ENCODE measurements at places on chromosomes 11 and 22.

GRCh38 chr22:37171662-37172061 is 16.4 kb downstream of the C1QTNF6 start:
- no peak for DNase-seq

GRCh38 chr11:60208146-60208895 is 25.4 kb upstream of the MS4A6A start:
- no peak for DNase-seq

DNA sequence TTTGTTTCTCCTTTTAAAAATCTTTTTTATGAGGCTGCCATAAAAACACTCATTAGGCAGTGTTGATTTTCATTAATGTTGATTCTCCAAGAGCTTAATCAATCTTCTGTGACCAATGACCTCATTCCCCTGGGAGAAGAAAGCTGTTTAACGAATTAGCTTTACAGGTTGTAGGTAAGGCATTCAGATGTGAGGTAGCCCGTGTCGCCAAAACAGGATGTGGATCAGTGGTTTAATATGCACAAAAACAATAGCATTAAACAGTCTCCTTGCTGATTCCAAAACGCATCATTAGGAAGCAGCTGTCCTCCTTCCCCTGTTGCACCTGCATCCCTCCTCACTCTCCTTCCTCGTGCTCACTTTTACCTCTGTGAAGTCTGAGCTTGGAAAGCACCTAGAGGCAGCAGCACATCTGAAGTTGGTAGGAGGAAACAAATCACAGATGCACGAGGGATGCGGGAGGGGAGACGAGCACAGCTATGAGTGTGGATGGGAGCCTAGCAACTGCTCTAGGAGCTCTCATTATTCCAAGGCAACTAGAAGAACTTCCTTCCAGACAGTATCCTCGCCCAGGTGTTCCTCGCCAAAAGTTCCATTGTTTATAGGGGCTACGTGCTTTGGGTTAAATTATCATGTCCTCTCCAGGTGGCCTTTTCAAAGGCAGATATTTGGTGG is 179.4 kb upstream of the SNX19 start:
- no peak for DNase-seq

- DNase-seq, result no peak
These were observed 68.5 kb downstream of the SHANK2 start for GRCh38 chr11:71183878-71184277.

GRCh38 chr11:110096496-110096895 is 3.3 kb downstream of the ZC3H12C start:
- no peak for DNase-seq

DNA sequence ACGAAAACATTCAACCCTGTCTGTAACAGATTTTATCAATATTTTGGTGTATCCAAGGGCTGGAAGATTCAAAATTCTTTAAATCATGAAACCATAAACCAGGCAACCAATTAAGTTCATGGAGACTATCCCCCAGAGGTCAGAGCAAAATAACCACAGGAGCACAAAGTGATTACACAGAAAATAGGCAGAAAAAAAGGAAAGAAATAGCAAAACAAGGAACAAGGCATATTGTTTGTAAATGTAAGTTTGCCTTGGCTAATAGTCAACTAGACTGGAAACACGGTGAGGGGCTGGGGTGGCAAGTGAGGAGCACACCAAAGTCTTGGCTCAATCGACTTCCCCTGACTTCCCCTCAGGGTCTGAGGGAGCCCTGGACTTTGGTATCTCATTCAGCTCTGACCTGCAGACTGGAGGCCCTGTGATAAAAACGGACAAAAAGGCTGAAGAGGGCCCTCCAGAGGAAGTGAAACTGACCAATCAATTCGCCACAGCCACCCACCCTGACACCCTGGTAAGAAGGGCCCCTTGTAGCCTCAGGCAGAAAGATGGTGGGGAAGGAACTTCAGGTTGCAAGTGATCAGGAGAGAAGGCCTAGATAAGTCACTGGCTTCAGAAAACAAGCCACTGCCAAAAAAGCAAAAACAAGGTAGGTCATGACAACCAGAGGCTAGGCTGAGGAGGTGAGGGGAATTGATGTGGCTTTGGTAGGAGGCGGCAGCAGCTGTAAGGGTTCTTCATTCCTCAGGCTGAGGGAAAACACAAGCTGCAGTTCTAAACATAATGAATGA is 1.8 kb downstream of the SIK3 start:
- no peak for DNase-seq

DNA sequence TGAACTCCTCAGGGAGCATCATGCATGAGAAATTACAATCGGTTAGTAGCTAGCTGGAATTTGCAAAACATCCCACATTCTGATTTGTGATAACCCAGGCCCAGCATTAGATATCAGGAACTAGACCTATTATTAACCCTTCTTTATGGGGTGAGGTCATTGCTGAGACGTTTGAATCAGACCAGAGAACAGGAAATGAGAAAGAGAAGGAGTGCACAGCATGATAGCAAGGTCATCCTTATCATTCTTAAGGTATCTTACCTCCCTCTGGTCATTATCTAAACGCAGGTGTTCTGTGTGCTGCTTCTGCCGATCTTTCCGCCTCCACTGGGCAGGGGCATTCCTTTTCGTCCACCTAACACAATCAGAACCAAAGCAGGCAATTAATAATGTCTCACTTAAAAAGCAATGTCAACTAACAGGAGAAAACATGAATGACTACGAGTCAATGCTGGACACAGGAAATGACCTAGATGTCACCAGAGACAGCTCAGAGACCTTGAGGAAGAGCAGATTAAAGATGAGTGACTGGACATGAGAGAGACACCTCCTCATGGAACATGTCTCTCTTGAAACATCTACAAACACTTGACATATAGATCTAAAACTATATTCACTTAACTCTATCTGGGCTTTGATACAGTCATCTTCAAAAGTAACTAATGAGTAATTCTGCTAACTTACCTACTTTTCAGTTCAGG is 78.3 kb upstream of the SCUBE2 start:
- no peak for DNase-seq

- no peak for DNase-seq
These were observed 15.3 kb upstream of the PICK1 start for GRCh38 chr22:38041760-38042487.

GRCh38 chr11:77202941-77203900 is 75.2 kb downstream of the MYO7A start:
- no peak for DNase-seq

DNA sequence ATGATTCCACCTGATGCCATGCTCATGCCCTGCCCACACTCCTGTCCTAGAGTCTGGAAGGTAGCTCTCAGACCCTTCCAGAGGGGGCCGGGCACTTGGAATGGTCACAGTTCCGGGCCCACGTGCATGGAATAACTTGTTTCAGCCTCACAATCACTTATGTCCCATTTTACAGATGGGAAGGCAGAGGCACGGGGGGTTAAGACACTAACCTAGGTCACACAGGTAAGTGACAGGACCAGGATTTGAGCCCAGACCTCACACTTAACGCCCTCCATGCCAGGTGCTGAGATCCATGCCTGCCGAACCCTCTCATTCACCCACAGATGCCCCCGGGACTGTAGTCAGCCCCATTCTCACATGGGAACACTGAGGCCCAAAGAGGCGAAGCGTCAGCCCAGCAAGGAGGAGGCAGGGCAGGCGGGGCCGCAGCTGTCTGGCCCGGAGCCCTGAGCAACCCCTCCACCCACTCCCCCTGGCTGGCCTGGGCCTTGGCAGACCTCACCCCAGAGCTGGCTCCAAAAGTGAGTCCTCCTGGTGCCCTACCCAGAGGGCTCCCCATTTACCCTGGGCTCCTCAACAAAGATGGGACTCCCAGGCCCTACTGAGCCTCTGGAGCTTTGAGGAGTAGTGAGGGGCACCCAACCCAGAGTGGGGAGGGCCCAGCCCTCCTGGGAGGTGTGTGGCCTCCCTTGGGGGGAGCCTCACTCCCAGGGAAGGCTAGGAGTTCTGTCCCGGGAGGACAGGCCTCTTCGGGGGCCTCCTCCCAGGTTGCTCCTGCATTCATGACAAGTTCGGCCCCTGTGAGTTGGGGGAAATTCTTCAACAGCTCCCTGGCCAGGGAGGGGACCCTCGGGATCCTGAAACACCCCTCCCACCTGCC is 2.4 kb upstream of the ALDH3B1 start:
- DNase-seq, result no peak

DNA sequence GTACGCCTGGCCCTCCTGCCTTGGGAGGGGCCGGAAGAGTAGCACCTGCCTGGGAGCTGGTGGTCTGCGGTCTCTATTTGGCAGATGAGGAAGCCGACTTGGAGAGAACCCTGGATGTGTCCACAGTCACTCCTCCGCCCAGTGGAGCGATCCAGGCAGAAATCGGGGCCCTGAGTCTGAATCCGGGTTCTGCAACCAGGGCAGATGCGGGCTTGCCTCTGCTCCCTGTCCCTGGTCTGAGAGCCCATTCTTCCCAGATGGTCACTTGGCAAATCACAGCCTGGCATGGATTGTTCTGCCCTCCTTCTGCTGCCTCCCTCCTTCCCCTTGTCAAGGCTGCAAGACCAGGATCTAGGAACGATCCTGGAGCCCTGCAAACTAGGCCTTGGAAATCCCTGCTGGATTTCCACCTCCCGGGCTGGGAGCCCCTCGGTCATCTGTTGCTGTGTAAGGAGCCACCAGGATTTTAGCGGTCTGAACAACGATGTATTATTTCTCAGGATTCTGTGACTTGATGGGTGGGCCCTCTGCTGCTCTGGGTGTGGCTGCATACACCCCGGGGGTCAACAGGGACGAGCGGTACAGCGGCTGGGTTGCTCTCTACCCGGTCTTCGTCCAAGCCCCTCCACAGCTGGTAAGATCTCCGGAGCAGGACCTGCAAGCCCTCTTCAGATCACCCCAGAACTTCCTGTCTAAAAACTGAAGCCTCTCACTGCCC is 2.0 kb upstream of the ASCL2 start:
- no peak for DNase-seq

DNA sequence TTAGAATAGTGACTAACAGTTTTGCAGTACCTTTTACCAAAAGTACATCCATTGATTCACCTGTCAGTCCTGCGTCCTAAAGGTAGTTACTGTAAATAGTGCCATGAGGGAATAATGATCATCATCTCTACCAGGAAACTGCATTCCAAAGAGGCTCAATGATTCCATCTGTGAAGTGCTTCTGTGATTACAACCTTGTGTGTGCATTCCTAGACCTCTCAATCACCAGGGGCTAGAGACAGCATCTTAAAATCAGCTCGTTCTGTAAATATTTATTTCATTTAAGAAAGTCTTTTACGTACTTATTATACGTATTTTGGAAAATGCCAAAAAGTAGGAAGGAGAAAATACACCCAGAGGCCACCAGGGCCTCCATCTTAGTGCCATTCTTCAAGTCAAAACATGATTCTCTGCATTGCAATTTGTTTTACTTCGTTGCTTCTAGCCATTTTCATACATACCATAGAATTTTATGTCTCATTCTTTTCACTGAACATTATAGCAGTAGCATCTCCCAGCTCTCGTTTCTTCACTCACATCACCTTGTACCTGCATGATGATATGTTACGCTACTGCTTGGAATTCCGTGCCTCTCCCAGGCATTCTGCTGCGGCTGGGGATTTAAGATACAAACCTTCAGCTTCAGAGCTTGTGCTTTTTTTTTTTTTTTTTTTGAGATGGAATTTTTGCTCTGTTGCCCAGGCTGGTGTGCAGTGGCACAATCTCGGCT is 117.0 kb downstream of the SEZ6L start:
- no peak for DNase-seq

DNA sequence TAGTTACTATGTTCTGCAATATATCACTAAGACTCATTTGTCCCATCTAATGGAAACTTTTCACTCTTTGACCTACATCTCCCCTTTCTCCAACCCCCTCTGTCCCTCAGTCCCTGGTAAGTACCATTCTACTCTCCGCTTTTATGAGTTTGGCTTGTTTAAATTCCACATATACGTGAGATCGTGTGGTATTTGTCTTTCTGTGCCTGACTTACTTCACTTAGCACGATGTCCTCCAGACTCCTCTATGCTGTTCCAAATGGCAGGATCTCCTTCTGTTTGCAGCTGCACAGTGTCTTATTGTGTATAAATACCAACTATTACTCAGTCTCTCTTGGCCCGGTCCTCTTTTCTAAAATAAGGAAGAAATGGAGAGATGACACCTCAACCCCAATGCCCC is 205.4 kb upstream of the NTM start:
- no peak for DNase-seq

GRCh38 chr11:108891909-108892511 is 227.1 kb downstream of the DDX10 start:
- no peak for DNase-seq

DNA sequence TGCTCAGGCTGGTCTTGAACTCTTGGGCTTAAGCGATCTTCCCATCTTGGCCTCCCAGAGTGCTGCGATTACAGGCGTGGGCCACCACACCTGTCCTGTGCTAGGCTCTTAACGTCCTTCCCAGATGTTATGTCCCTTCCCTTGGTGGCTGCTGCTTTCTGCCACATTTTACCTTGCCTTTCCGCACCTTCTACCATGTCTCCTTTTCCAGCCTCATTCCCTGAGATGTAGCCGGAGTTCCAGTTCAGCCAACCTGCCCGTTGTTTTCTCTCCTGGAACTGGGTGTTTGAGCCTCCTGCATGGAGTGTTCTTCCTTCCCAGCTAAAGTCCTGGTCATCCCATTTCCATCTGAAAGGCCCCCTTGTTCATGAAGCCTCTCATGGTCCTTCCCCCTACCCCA is 95.3 kb downstream of the PTPRJ start:
- no peak for DNase-seq

DNA sequence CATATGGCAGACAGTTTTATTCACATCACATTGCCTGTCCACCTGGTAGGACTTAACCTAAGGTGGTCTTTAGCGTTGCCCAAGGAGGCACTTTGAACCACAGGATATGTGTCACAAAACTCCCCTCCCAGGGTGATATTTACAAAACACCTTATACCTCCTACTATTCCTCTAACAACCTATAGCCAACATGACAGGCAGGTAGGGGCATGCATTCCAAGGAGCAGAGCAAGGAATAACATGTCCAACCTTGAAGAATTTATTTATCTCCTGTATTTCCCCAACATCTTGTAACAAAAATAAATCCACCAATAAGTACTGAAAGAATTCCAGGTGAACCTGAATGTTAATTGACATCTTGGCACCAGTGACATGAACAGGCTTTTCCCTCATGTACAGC is 60.5 kb downstream of the SVIP start:
- DNase-seq, result no peak

DNA sequence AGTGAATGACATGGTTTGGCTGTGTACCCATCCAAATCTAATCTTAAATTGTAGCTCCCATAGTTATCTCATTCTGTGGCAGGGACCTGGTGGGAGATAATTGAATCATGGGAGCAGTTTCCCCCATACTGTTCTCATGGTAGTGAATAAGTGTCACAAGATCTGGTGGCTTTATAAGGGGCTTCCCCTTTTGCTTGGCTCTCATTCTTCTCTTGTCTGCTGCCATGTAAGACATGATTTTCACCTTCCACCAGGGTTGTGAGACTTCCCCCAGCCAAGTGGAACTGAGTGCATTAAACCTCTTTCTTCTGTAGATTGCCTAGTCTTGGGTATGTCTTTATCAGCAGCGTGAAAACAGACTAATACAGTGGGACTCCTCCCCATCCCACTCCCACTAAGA is 11.1 kb downstream of the OR5A2 start:
- no peak for DNase-seq

GRCh38 chr22:23394525-23395326 is 185.4 kb downstream of the IGLL1 start:
- DNase-seq, result no peak

Measured in umbilical cord (tissue), 2 donors.